ENCODE measurements at places on chromosomes 2 and 18.
A peak's percentile ranks its signal among the peaks of the same experiment; 100 is the strongest.

- no peak overlapping the region for H3K27ac ChIP-seq
- no peaks in the 10 kb centered on the region for H3K27me3 ChIP-seq
- no peaks in the 10 kb centered on the region for H3K36me3 ChIP-seq
- DNase-seq = no peak
- no peak overlapping the region for H3K4me3 ChIP-seq
Observed at GRCh38 chr2:67671464-67672450, 274.6 kb downstream of the ETAA1 start.

DNA sequence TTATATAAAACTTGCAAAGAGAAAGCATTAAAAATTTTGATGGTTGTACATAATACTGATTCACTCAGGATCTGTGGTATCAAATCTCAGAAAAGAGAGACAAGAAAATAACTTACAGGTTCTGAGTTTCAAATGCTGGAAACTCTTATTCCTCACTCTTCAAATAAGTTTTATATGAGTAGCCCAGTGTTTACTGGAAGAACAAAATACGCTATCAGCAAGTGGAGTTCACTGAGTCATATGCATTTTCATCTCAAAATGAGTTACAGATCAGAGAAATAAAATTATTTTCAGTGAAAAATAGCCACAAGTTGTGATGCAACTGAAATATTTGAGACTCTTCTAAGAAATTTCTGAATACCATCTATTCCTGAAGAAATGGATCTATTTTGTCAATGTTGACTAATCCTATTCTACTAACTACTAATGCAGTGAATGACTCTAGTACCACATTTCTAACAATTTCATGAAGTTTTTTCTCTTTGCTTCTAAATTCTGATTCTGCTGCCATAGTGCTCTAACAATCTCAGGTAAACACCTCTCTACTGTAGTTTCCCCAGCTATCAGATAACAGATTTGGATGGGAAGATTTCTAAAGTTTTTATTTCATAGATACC lies 391.7 kb downstream of the ZEB2 start:
- no peaks in the 10 kb centered on the region for H3K27me3 ChIP-seq
- H3K4me1 ChIP-seq = peaks cover 9% of the 10 kb centered on the region
- no peak overlapping the region for H3K27ac ChIP-seq
- DNase-seq = no peak
- no peak overlapping the region for H3K4me3 ChIP-seq

- no peaks in the 10 kb centered on the region for H3K36me3 ChIP-seq
- H3K4me1 ChIP-seq = peaks cover 36% of the 10 kb centered on the region
- H3K4me3 ChIP-seq = peak overlapping the region; percentile 95
- peak overlapping the region; percentile 98 for H3K27ac ChIP-seq
- no peaks in the 10 kb centered on the region for H3K27me3 ChIP-seq
- peak; percentile 55 for DNase-seq
Observed at GRCh38 chr18:51196811-51197660, 445 bp downstream of the MEX3C start.

DNA sequence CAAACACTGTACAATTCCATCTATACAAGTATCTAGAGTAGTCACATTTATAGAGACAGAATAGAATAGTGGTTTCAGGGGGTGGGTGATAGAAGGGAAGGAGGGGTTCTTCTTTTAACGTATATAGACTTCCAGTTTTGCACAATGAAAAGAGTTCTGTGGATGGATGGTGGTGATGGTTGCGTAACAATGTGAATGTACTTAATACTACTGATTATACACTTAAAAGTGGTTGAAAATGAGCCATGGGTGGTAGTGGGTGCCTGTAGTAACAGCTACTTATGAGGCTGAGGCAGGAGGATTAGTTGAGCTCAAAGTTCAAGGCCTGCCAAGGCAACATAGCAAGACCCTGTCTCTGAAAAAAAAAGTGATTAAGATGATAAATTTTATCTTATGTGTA lies 85.8 kb downstream of the SETBP1 start:
- peaks cover 6% of the 10 kb centered on the region for H3K4me1 ChIP-seq
- no peaks in the 10 kb centered on the region for H3K36me3 ChIP-seq
- H3K27ac ChIP-seq = no peak overlapping the region
- H3K4me3 ChIP-seq = no peak overlapping the region
- DNase-seq = no peak

DNA sequence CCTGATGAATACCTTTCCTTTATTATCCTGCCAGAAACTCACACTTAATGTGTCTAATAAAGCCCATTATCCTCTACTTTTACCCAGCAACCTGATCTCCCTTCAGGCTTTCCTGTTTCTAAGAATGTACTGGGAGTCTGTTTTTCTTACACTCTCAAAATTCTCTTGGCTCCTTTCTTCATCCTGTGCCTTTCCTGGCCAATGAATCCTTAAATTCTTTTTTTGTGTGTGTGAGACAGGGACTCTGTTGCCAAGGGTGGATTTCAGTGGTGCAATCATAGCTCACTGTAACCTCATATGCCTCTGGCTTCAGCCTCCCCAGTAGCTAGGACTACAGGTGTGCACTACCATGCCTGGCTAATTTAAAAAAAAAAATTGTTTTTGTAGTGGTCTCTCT lies 72.7 kb downstream of the MAP2 start:
- H3K27me3 ChIP-seq = no peaks in the 10 kb centered on the region
- DNase-seq = peak; percentile 88
- no peak overlapping the region for H3K27ac ChIP-seq
- no peak overlapping the region for H3K4me3 ChIP-seq

DNA sequence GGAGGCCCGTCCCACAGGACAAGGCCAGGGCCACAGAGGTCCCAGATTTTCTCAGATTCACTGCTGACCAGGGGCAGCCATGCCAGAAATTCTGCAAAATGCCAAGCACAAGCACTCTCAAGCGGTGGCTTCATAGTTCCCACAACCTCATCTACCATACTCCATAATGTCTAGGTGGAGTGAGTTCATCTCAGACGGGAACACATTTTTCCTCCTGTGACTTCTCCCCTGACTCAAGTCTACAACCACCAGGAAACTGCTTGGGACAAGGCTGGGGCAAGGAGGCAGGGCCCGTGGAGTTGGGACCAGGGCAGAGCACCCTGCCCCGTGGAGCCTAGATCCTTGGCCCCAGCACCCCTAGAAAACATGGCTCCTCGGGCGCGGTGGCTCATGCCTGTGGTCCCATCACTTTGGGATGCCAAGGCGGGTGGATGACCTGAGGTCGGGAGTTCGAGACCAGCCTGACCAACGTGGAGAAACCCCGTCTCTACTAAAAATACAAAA lies 150.7 kb upstream of the HAAO start:
- H3K4me3 ChIP-seq = no peak overlapping the region
- H3K36me3 ChIP-seq = no peaks in the 10 kb centered on the region
- H3K27me3 ChIP-seq = no peaks in the 10 kb centered on the region
- no peak for DNase-seq

DNA sequence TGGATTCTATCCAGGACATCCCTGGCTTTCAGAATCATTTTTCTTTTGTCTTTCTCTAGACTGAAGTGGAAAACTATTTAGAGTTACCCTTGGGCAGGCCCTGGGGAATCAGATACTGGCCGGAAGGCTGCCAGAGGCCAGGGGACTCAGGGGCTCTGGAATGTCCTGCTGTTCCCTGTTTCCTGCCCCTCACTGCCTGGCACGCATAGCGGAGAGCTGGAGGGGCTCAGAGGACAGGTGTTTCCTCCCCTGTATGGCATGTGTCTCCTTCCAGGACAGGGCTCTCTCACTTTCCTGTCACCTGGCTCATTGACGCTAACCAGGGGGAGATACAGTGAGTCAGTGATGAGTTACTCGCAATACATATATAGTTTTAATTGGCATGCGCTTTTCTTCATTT lies 38.8 kb downstream of the DYSF start:
- peaks cover 11% of the 10 kb centered on the region for H3K4me1 ChIP-seq
- no peak overlapping the region for H3K4me3 ChIP-seq
- DNase-seq = peak; percentile 28
- no peaks in the 10 kb centered on the region for H3K36me3 ChIP-seq
- no peaks in the 10 kb centered on the region for H3K27me3 ChIP-seq
- H3K27ac ChIP-seq = peak overlapping the region; percentile 44

DNA sequence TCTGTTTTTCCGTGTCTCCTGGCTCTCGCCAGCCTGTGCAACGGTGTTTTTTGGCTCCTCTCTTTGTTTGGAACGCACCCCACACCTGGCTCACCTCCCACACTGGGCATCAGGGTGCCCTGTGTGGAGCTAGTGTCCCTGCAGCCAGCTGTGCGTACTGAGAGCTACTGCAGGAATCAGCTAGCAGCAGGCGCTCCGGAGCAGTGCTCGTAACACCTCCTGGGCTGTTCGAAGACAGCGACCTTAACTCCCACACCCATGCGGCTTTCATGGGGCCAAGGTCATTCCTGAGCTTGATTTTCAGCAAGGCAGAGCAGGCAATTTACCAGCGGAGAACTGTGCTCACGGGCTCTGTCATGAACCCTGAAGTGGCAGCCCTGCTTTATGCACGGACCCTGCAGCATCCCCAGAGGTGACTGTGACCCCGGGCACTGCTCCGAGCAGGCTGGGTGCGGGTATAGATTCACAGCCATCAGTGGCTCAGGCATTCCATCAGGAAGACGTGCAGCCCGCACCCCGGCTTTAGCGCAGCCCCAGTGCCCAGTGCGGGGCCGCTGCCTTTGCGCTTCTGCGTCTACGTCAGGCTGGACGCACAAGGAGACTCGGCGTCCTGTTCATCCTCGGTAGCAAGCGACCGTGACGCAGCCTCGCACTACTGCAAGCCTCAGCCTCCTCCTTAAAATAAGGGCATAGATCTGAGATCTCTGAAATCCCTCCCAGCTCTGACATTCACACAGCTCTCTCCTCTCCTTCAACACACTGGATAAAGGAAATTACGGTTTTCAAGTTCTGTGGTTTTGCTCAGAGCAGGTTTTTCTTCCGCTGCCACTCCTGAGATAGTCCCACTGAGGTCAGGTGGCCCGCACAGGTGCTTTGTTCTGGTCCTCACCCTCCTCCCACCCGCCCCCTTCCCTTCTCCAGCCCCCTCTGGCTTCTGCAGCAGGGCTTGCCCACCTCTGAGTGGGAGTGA lies 58.2 kb downstream of the ADI1 start:
- peak overlapping the region; percentile 14 for H3K27ac ChIP-seq
- H3K4me1 ChIP-seq = no peaks in the 10 kb centered on the region
- DNase-seq = no peak
- H3K36me3 ChIP-seq = no peaks in the 10 kb centered on the region

DNA sequence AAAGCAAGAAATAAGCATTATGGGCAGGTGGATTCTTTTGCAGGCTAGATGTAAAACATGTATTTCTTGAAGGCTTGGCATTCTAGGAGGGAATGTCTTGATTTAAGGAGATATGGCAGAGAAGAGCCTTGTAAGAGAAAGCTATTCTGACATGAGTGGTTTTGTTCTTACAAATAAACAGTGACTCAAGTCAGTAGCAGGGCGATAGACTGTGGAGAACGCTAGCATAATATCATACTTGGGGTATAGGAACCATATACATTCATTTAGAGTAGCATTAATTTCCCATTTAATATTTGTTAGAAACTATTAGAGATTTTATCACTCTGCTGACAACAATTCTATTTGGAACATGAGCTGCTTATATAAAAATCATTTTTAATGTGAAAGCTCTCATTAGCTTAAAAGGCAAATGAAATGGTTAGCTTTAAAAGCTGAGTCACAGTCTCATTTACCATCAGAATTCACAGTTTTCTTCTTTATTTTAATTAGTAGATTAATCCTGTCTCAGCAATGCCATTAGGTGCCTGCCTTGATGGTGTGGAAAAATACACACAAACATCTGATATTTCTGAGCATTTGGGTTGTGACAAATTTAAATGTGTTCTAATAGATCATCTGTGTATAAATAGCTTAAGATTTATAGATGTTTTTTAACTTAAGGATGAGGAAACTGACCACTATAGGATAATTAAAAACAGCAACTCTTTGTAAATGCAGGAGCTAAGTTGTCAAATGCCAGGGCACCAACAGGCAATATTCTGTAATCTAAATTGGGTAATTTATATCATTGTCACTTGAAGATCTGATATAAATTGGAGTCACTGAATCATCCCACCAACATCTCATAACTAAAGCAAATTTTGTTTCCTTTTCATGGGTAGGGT lies 276.7 kb downstream of the PLCL1 start:
- no peaks in the 10 kb centered on the region for H3K4me1 ChIP-seq
- H3K27me3 ChIP-seq = no peaks in the 10 kb centered on the region
- H3K4me3 ChIP-seq = no peak overlapping the region
- H3K36me3 ChIP-seq = no peaks in the 10 kb centered on the region
- no peak for DNase-seq

DNA sequence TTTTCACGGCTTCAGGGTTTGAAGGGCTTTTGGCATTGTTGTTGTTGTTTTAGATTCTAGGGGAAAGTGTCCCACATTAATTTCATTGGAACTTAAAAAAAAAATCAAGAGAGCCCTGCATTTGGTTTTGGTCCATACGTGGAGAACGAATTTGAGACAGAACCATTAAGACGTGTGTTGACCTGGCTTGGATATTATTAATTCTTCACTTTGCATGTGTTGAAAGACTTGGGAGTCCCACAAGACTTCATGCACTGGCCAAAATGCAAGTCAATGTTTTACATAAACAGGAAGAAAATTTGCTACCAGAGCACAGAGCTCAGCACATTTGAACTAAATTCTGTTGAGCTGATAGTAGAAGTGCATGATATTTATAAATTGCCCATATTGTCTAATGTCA lies 761.2 kb upstream of the ACVR2A start:
- DNase-seq = no peak
- no peaks in the 10 kb centered on the region for H3K36me3 ChIP-seq
- no peak overlapping the region for H3K4me3 ChIP-seq
- H3K27me3 ChIP-seq = no peaks in the 10 kb centered on the region

DNA sequence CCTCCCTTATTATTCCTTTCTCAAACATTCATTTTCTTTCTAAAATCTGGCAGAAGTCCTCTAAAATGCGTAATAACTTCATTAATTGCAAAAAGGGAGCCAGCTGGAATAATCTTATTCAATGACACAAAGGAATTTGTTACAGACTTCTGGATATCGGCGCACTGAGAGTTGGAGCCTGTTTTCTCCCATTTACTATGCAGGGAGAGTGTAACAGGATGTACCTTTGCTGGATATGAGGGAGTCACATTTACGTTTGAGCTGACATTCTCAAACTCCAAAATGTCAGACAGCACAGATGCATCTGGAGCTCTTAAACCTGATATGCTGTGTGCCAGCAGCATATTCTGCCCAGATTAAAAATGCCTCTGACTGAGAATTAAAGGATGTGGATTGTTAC lies 275.3 kb downstream of the TMX3 start:
- DNase-seq = peak; percentile 44
- no peaks in the 10 kb centered on the region for H3K36me3 ChIP-seq
- no peak overlapping the region for H3K4me3 ChIP-seq
- no peak overlapping the region for H3K27ac ChIP-seq
- H3K27me3 ChIP-seq = no peaks in the 10 kb centered on the region

GRCh38 chr2:200411831-200412230 lies 98.0 kb downstream of the KCTD18 start:
- no peak overlapping the region for H3K4me3 ChIP-seq
- H3K27me3 ChIP-seq = no peaks in the 10 kb centered on the region
- H3K27ac ChIP-seq = no peak overlapping the region
- peaks cover 6% of the 10 kb centered on the region for H3K4me1 ChIP-seq
- DNase-seq = peak; percentile 72

Data from cardiac muscle cell (in vitro differentiated cells and primary cell).